Activated CD8-positive, alpha-beta memory T cell treated with anti-CD3 and anti-CD28 coated beads for 1 hour (primary cell): ENCODE measurements at places on chromosomes 4 and X.

DNA sequence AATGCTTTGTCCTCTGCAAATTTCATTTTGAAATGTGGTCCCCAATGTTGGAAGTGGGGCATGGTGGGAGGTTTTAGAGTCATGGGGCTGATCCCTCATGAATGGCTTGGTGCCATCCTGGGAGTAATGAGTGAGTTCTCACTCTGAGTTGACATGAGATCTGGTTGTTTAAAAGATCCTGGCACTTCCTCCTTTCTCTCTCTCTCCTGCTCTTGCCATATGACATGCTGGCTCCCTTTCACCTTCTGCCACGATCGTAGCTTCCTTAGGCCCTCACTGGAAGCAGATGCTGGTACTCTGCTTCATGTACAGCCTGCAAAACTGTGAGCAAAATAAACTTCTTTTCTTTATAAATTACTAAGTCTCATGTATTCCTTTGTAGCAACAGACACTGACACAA lies 262.0 kb downstream of the IL15 start:
- no peak for DNase-seq

DNA sequence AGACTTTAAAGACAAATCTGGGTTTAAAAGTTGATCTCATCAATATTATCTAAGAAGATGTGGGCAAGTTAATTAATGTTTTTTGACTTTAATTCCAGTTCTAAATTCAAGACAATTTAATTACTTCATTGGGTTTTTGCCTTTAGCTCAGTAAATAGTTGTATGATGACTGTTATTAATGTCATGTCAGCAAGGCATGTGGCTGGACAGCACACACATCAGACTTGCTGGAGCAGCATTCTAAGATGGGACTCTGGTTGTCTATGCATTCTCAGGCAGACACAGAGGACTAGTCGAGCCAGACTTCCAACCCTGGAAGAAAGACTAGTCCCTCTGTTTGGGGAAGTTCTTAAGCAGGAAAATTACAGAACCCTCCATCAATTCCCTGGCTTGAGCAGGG lies 180.7 kb upstream of the GK2 start:
- DNase-seq, result no peak

- no peak for DNase-seq
Measured at GRCh38 chr4:78056265-78057129, 626 bp upstream of the FRAS1 start.

GRCh38 chr4:152436384-152436783 lies 99.5 kb downstream of the FBXW7 start:
- DNase-seq, result no peak

GRCh38 chr4:94764069-94764468 lies 6.3 kb downstream of the BMPR1B start:
- no peak for DNase-seq

GRCh38 chr4:175745329-175745728 lies 66.7 kb downstream of the GPM6A start:
- DNase-seq, result no peak

DNA sequence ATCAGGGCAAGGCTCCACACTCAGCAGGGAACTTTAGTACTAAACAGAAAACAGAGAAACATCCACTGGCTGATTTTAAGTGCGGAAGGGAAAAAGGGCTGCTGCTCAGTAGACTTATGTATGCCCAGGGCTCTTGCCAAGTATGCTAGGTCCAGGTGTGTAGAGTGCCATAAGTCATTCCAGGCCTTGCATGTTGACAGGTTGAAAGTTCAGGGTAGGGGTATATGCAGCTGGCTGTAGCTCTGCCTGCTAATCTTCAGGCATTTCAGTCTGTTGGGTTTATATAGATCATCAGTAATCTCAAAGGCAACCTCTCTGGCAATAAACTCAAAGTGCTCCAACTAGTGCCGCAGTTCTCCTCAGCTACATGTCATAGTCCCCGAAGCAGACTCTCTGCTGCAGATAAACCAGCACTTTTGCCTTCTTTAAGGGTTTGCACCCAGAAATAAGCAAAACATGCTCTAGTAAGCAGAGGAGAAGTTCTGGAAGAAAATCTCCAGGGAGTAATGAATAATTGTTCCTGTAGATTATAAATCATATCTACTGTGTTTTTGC lies 134.9 kb upstream of the GRIA3 start:
- no peak for DNase-seq

DNA sequence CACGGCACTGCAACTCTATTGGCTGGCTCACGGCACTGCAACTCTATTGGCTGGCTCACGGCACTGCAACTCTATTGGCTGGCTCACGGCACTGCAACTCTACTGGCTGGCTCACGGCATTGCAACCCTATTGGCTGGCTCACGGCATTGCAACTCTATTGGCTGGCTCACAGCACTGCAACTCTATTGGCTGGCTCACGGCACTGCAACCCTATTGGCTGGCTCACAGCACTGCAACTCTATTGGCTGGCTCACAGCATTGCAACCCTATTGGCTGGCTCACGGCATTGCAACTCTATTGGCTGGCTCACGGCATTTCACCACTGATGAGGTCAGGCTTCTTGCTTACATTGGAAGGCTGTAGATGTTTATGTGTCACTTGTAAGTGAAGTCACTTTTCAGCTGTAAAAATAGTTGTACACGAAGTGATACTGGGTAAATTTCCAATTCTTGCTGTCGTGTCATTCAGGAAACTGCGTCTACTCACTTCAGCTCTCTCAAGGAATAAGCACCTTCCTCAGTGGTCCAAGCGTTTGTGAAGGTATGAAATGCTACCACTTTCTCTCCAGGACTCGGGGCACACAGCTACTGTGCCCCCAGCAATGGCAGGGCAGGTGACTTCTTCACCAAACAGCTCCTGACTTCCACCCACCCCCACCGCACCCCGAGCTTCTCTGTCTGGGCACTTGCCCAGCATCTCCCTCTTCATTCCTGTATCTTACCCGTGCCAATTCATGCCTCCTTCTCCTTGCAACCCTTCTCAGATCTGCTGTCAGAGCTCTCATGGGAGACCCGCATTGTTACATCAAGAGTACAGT lies 141.3 kb downstream of the AFAP1 start:
- DNase-seq, result no peak

DNA sequence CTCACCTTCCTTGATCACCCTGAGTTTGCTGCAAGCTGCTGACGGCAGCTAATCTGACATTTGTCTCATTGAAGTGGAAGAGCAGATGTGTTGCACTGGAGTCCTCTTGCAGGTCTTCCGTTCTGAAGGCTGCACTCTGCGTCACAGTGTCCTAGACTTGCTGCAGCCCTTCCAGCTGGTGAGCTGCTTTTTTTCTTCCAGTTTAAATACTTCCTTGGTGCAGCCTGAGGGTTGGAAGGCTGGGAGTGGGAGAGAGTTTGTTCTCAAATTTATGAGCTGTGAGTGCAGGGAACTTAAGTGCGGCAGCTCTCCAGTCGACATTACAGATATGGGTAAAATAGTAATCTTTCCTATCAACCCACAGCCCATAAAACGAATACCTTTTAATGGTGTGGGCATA lies 303.6 kb upstream of the FAT1 start:
- DNase-seq, result no peak

- no peak for DNase-seq
Measured at GRCh38 chr4:144716778-144717177, 70.8 kb downstream of the HHIP start.

GRCh38 chr4:106424426-106424825 lies 55.8 kb upstream of the GIMD1 start:
- DNase-seq, result no peak

GRCh38 chr4:107183155-107183774 lies 147.2 kb upstream of the DKK2 start:
- DNase-seq, result no peak

- DNase-seq, result no peak
Measured at GRCh38 chrX:110692866-110693265, 102.8 kb downstream of the CHRDL1 start.

- DNase-seq, result no peak
Measured at GRCh38 chr4:158189422-158189821, 16.6 kb upstream of the GASK1B start.

DNA sequence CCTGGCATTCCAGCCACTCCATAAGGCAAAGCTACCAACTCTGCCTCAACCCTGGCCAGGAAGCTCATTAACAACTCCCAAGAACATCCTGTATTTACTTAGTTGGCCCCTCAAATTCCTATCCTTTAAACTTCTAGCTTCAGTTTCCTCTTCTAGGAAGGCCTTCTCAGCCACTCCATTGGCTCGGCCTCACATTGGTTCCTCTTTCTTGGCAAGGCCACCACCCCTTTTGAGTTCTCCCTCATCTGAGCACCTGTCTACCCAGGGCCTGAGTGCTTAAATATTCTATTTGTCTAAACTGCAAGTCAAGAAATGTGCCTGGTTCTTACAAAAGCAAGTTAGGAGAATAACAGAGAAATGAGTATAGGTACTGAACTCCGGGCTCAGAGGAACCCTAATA lies 10.0 kb downstream of the SMC1A start:
- DNase-seq, result no peak

DNA sequence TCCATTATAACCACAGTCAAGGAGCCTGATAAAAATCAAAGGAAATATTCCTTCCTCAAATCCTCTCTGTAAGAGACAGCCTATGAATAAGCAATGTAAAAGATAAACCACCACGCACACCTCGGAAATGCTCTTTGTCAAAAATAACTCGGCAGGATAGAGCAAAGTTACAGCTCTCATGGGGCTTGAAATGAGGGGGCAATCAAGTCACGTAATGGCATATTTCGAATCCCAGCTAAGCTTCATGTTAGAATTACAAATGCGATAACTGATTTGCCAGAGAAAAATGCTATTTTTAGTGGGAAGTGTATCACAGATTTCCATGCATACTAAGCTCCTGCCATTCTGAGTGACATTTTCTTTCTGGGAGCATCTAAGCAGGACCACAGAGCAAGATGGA lies 49.4 kb downstream of the EVC2 start:
- no peak for DNase-seq

DNA sequence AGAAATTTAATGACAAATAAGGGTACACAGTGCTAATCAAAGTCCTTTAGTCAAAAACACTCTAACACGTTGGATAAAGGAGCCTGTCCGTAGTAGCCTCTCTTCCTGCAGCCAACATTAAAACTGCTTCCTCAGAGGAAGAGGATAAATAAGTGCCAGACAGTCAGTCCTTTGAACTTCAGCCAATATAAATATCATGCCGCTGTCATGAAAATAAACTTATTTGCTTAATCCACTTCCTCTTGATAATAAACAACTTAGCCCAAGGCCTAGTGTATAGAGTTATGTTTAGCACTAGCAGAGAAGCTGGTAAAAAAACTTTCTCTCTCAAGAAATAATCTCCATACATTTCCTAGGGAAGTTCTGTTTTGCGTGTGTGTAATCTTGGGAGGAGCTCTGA lies 196.7 kb downstream of the HS3ST1 start:
- no peak for DNase-seq

DNA sequence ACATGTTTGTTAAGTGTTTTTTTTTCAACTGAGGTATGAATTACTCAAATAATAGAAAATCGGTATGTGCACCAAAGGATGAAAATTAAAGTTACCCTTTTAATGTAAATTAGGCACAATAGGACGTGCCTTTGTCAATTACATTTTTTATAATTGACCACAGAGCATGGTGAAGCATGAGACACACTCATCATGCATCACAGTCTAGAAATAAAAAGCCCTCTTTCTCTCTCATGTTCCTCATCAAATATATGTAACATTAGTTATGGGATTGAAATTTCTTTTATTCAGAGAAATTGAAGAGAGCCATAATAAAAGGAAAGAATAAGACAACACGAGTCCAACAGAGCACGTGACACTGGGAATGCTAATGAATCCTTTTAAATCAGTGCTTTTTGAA lies 3.5 kb downstream of the GNRHR start:
- no peak for DNase-seq

- DNase-seq, result no peak
Measured at GRCh38 chr4:46508216-46508615, 118.3 kb upstream of the GABRA2 start.

DNA sequence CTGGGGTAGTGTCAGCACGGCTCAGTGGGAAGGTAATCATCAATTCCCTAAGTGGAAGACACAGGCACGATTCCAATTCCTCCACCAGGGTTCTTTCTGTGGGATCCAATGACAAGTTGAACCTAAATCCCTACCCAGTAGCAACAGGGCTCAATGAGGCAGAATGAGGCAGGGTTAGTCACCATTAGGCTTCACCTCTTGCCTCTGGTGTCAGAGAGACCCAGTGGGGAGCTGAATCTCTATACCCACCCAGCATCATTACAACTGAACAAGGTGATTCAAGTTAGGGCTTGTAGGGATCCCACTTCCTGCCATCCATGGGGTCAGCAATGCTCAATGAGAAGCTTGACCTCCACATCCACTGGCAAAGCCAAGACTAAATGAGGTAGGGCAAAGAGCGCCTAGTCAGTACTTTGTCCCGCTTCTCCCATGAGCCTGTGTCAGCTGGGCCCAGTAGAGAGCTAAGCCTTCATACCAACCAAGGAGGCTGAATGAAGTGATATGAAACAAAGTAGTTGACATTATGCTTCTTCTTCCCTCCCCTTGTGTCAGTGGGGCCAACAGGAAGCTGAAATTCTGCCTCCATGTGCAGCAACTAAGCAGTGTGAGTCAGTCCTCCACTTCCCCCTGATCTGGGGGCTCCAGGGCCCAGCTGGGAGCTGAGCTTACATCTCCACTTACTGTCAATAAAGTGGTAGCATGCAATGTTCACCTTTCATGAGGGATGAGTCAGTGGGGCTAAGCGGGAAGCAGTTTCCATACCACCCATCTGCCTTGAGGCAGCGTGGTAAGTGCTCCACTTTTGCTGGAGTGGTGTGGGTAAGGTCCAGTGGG lies 36.4 kb upstream of the RBM41 start:
- DNase-seq, result no peak

DNA sequence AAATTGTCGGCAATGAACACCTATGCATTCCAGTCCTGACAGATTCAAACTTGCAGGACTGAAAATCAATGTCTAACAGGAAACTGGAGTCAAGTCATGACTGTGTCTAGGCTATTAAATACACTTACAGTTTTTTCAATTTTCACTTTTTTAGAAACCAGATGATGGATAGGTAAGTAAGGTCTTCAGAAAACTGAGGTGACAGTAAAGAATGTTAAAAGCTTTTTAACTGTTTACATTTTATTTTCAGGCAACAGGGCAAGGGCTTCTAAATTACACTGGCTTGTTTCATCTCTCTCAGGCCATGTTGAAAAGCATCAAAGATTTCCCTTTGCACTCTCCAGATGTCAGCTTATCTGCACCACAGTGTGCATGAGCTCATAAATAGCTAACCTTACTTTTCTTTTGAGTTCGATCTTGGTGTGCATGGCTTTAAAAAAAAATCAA lies 65.2 kb downstream of the SEC24D start:
- DNase-seq, result no peak

DNA sequence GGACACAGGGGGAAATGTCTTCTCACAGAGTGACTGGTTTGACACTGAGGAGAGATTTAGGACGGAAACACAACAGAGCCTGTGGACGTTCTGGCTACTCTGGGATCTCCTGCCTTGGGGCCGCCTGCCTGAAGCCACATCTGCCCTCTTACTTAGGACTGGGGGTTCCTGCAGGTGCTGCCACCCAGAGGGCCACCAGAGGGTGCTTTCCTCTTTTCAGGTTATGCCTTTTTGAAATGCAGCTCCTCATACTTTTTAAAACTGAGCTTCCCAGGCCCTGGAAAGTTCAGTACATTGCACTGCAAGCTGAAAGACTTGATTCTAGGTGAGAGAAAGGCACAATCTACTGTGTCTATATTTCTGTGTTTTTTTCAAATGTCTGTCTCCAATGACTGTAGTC lies 92.2 kb upstream of the PGRMC2 start:
- DNase-seq, result no peak

- no peak for DNase-seq
Measured at GRCh38 chr4:128353791-128354190, 66.2 kb upstream of the PGRMC2 start.
